NCI-H82 (cell line): ENCODE measurements at places on chromosomes 11 and 22.

GRCh38 chr22:23001463-23001862 lies 68.9 kb upstream of the GNAZ start:
- DNase-seq = no peak

DNA sequence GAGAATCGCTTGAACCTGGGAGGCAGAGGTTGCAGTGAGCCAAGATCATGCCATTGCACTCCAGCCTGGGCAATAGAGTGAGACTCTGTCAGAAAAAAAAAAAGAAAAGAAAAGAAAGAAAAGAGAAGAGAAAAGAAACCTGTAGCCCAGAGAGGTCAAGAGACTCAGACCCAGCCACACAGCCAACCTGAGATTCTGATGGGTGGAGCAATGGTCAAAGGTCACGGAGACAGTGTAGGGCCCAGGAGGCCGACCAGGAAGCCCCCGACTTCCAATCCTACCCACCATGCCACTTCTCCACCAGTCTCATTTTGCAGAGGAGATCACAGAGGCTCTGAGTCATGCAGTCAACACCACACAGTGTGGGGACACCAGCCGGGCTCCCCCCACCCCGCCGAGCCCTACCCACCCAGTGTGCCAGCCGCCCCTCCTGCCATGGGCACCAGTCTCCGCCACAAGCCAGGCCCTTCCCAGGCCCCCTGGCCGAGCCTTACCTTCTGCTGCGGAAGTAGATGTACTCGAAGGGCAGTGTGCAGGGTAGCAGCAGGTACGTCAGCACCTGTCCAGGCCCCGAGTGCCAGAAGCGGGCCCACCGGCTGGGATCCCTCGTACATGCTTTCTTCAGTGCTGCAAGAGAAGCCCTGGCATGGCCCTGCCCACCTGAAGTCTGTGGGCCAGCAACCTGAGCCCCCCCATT lies 7.9 kb downstream of the PNPLA5 start:
- no peak for DNase-seq

GRCh38 chr22:44131412-44131811 lies 49.3 kb upstream of the PARVG start:
- no peak for DNase-seq

DNA sequence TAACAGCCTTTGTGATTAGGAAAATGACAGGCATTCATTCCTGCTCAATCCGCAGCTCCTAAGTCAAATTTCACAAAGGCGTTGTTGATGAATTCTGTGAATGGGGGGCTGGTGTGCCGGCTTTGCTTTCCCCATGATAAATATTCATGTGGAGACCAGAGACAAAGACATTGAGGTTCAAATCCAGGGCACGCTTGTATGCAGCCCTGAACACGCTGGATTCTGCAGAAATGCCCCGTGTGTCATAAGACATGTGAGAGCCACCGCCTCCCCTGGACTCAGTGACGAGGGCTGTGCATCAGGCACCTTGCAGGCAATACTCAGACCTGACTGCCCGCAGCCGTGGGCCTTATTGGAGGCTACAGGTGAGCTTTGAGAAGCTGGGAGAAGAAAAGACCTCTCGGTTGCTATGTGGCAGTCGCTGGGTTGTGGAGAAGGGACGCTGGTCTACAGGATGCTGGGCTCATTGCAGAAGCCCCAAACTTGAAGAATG lies 906.2 kb downstream of the BRD1 start:
- no peak for DNase-seq

GRCh38 chr11:71206186-71206585 lies 46.2 kb downstream of the SHANK2 start:
- no peak for DNase-seq

DNA sequence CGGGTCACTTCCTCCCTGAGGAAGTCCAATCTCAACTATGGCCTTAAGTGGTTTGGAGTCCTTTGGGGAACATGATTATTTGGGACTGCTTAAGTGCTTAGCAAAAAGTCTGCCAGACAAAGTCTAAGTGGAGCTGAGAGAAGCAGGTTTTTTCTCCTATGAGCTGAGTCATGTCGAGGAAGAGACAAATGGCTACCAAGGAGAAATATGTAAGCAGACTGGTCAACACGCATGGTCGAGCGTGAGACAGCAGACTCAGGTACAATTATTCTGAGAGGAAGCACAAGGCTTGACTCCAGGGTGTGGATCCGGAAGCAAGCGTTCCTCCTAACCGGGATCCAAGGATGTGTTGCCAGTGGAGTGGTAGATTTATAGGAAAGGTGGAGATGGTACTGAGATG lies 30.6 kb downstream of the UBASH3B start:
- DNase-seq = no peak

GRCh38 chr11:2132874-2133240 lies 6.3 kb downstream of the IGF2 start:
- no peak for DNase-seq
